Esophagus muscularis mucosa (tissue), 4 donors: ENCODE measurements at places on chromosomes 12 and 14.
A peak's percentile ranks its signal among the peaks of the same experiment; 100 is the strongest.

DNA sequence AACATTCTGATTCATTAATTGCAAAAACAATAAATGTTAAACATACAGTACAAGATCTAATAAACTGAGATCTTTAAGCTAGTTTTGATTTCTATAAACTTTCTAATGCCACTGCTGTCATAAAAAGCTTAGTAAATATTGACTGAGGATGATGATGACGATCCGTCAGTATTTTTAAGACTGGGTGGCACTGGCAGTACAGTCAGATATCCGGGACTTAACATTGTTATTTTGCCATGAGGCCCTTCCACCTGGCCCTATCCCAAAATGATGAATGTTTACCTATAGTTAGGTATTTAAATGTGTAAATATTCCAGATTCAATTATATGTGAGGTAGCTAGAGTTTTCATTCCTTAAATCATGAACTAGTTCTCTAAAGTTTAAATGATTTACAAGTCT lies 158.5 kb downstream of the FOXA1 start:
- no peak for DNase-seq

DNA sequence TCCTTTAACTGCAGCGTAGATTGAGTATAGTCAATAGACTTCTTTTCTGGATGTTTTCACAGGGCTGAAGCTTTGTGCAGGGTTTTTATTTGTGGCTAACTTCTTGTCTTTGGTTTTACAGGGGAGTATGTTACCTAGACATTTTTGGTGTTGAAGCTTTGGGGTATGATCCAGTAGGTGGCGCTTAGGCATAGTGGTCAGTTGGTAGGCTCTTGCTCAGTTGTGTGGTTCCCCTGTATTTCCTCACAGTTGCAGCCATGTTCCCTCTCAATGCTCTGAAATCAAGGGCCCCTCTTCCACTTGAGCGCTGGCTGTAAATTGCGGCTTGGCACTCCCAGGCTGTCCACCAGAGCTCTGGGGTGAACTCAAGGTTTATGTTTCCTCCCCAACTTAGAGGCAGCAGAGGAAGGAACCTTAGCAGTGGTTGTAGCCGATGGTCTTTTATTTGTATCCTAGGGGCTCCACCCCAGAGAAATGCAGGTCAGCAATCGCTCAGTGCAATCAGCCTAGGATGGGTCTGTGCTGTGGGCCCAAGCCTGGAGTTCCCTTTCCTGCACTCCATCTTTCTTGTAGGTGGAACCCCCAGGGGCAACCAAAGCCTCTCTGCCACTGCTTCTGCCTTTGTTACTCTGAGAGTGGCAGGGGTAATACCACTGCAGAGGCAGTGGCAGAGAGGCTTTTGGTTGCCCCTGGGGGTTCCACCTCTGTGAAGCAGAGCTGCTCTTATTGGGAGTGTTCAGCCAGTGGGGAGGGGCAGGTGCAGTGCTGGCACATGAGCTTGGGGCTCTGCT lies 55.1 kb downstream of the CMAS start:
- DNase-seq, result no peak

DNA sequence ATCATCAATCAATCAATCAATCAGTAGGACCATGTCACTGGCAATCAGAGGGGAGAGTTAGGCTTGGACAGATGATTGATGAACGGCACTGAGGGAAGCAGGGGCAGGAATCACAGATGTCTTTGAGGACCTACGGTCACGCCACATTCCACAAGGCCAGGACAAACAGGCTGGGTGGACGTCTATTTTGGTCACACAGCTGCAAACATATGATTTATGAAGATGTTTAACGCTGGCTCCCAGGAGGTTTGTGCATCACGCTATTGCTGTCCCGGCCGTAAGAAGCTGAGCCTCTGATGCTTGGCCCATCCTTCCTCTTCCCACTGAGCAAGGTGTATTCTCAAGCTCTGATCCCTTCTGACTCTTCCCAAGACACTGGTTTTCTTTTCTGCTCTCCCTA lies 160.8 kb downstream of the FOXN3 start:
- DNase-seq, result no peak

GRCh38 chr12:17030338-17030737 lies 424.4 kb upstream of the LMO3 start:
- no peak for DNase-seq

DNA sequence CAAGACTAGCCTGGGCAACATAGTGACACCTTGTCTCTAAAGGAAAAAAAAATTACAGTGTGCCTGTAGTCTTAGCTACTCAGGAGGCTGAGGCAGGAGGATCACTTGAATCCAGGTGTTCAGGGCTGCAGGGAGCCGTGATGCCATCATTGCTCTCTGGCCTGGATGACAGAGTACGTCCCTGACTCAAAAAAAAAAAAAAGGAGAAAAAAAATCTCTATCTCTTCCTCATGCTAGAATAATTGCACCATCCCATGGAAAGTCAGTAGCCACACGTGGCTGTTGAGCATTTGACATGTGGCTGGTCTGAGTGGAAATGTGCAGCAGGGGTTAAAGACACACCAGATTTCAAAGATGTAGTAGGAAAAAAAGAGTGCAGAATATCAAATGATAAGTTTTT lies 3.8 kb downstream of the RILPL1 start:
- no peak for DNase-seq

DNA sequence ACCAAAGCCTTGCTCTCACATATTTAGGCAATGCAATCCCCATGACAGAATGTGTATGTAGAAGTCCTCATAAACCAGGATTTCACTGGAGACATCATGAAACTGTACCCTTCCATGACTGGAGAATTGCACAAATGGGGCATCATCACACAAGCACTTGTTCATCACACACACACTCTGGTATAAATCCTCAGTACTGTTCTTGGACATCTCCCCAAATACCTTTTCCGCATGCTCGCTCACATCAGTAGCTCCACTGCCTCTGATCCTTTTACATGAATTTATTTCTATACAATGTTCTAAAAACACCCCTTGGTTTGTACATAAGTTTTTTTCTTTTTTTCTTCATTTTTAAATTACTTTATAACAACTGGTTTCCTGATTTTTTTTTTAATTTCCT lies 3.3 kb upstream of the ING4 start:
- DNase-seq, result no peak

GRCh38 chr12:130224613-130225012 lies 62.3 kb downstream of the FZD10 start:
- no peak for DNase-seq

DNA sequence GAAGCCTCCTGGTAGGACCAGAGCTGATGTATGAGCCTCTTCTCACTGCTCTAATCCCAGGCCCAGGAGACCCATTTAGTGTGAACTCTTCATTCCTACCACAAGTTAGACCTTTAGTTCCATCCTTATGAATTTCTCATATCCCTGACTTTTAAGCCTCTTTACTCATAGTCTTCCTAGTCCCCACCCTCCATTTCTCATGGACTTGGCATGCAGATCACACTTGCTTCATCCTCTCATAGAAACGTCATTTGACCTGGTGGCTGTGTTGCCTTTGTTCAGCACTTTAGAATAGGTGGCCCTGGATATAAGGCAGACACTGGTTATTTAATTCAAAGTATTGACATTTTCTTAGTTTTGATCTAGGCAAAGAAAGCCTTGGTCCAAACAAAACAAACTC lies 99.5 kb downstream of the SLC16A7 start:
- no peak for DNase-seq

GRCh38 chr14:102873546-102874061 lies 48.9 kb upstream of the AMN start:
- DNase-seq, result no peak

DNA sequence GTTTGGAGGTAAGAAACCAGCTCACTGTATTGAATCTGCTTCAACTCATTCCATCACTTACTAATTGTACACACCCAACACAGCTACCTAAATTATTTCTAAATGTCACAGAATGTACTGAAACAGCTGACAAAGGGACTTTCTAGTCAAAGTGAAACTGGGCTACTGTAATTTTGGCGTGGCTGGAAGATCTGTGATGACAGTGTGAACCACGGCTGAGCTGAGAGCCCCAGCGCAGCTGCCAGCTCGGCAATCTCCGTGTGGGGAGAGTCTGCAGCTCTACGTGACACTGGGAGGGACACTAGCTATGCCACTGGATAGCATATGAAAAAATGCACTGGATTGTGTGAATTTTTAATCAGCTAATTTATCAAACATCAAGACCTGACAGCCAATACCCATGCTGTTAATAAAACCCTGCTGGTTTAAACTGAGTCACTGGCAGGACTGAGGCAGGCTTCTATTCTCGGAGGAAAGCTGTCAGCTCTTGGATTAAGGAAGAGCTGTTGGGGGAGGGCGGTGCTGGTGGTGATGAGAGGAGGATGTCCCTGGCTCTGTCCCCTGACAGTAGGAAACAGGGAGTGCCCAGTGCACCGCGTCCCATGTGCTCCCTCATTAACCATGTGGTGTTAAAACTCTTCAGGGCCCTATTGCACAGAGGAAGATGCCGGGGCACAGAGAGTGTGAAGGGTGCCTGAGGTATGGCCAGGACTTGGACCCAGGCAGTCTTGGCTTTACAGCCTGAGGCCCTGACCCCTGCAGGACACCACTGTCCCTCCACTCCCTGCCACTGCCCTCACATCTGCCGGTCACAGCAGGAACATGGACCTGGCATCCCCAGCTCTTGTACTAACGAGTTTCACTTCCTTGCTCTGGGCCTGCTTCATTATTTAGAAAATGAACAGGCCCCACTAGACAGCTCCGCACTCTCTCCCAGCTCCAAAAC lies 13.3 kb downstream of the SLC15A4 start:
- DNase-seq, result no peak

DNA sequence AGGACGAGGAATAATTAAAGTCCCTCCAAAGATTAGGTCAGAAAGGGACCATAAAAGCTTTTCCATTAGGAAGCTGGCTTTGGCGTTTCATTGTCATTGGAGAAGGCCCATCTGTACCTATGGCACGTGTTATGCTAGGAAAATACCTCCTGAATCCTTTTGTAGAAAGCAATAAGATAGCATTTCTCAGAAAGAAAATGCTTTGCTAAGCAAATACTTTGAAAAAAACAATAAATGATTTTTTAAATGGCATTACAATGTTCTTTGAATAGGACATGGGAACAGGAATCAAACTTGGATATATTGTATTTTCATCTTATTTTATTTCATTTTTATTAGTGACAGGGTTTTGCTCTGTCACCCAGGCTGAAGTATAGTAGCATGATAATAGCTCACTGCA lies 967.7 kb downstream of the NRXN3 start:
- no peak for DNase-seq

DNA sequence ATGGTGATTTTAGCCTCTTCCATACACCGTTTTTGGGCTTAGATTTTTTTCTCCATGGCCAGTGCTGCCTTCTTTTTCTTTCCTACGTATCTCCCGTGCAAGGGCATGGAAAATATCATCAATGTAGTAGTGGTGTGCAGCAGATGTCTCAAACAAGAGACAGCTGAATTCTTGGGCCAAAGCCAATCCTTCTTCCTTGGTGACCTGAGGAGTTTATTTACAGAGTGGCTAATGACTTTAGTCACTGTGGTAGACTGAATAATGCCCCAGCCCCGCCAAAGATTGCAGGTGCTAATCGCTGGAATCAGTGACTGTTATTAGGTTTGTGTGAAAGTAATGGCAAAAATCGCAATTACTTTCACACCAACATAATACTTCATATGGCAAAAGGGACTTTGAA lies 235.5 kb upstream of the NOS1 start:
- DNase-seq, result no peak

DNA sequence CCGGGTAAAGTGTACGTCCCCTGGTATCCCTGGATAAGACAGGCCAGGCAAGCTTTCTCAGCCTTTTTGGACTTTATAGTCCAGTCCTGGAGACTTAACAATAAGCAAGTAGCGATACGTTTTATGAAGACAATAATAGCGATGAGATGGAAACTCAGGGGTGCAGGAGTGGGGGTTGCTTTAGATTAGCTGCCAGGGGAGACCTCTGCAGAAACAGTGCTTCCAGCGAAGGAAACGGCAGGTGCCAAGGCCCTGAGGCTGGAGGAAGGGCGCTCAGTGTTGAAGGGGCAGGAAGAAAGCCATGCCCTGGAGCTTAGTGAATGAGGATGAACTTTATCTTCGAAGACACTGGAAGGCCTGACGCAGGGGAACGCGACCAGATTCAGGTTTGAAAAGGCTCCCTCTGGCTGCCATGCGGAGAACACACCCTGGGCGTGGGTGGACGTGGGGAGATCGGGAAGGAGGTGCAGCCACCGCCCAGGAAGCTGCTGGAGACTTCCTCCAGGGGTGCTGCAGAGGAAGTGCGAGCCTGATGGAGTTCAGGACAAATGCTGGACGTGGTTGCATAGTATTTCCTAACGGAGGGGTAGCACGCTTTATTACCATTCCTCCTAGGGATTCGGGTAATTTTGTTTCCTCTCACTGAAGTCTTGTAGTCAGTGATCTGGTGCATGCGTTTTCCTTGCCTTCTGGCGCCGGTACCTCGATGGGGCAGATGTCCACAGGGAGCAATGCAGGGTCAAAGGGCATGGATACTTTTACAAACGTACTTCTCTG lies 26.1 kb upstream of the UBC start:
- DNase-seq, result peak; percentile 98

DNA sequence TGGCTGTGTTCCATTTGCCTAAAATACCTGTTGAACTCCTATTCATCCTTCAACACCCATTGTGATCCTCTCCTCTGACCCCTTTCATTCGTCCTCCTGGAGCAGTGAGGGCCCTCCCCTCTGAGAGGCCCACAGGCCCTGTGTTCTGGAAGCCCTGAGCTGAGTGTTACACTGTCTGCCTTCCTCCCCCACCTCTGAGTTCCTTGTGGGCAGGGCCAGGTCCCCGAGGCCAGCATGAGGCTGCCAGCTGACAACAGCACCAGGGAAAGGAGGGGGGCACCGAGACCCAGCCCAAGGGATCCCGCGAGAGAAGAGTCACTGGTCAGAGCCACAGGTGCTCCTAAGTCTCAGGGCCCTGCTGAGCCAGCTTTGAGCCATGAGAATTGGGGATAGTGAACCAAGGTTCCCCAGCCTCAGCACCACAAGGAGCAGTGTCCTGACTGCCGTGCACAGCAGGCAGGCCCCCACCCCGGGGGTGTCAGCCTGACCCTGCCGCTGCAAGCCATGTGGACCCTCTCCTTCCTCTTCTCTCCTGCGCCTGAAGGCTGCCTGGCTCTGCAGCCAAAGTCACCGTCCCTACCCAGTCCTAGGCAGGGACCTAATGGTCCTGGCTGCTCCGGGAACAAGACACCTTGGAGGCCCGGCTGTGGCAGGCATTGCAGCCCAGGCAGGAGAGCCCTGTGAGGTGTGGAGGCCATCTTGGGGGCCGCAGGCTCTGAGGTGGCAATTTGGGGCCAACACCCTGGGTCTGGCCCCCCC lies 52.5 kb downstream of the BEGAIN start:
- peak; percentile 66 for DNase-seq

DNA sequence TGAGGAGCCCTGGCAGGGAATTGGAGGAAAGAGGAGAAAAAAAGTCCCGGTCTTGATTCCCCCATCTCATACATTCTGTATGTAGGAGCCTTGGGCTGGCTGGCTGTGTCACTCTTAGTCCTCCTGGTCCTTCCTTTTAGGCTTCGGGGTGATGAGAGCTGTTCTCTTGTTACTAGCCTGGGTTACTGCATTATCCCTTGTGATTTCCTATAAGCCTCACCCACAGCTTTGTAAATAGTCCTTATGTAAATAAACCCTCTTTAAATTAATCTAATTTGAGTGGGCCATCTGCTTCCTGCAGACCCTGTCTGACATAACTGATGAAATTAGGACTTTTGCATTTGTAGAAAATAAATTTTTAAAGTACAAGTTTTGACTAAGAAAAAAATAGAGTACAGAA lies 19.2 kb downstream of the DNM1L start:
- no peak for DNase-seq
